ENCODE measurements at places on chromosomes 12 and 14. TPM values are rescaled to one million over a fixed set of nuclear protein-coding genes. Genes with fewer than 3 reads are reported as not detected.

Gene RNASE8
- not detected for polyA plus RNA-seq

Gene HHIPL1
- 1.8 TPM for polyA plus RNA-seq

Gene PTPRQ
- polyA plus RNA-seq, result 21.8 TPM

Gene FGF6
- polyA plus RNA-seq, result not detected

Gene ADCK1
- polyA plus RNA-seq, result 11.1 TPM

Gene VEZT
- polyA plus RNA-seq, result 81.4 TPM

Gene TOGARAM1
- polyA plus RNA-seq, result 38.6 TPM

Gene GALNT8
- polyA plus RNA-seq, result 3.3 TPM

Gene ADAM20
- not detected for polyA plus RNA-seq

Gene PHLDA1
- 40.8 TPM for polyA plus RNA-seq

Gene INSM2
- not detected for polyA plus RNA-seq

Gene TRPV4
- 16.1 TPM for polyA plus RNA-seq

Gene RAB3IP
- polyA plus RNA-seq, result 85.2 TPM

Gene ADAM21
- 0.16 TPM for polyA plus RNA-seq
